ENCODE measurements at places on chromosomes 16 and 17. TPM values are rescaled to one million over a fixed set of nuclear protein-coding genes. Genes with fewer than 3 reads are reported as not detected.

The CARD14 gene
- not detected for total RNA-seq

The C1QTNF8 gene
- total RNA-seq = 0.15 TPM

The ZG16B gene
- not detected for total RNA-seq

The MMP25 gene
- 5.9 TPM for total RNA-seq

The TP53TG3B gene
- total RNA-seq = not detected

The WNT9B gene
- total RNA-seq = 0.33 TPM

The HSDL1 gene
- total RNA-seq = 63.7 TPM

The MT1A gene
- total RNA-seq = not detected

The PRR29 gene
- 2.1 TPM for total RNA-seq

The MT1E gene
- total RNA-seq = not detected

The MYH2 gene
- not detected for total RNA-seq

The METRNL gene
- 6.6 TPM for total RNA-seq

The NPIPB13 gene
- total RNA-seq = 18.3 TPM

GRCh38 chr17:30939051-30939689, 17.4 kb downstream of the ADAP2 start:
- H3K4me1 ChIP-seq = no peaks in the 10 kb centered on the region
- H3K27ac ChIP-seq = no peak overlapping the region
- no peak for DNase-seq
- H3K36me3 ChIP-seq = no peaks in the 10 kb centered on the region
- H3K4me3 ChIP-seq = no peak overlapping the region

DNA sequence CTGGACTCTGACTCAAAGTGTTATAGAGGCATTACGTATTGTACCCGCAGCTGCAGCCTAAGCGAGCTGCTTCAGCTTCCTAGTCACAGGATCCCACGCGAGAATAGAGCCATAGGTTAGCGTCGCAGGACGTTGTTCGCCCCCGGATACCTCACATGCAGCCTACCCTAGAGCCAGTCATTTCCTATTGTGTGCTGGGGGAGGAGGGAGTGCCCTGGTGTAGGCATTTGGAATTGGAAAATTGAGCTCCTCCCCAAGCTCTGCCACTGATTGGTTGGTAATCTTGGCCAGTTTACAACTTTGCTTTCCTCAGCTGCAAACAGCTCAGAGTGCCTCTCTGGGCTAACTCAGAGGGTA, 530 bp downstream of the NAA60 start:
- peak overlapping the region; percentile 97 for H3K4me3 ChIP-seq
- H3K36me3 ChIP-seq = peaks cover 22% of the 10 kb centered on the region
- no peaks in the 10 kb centered on the region for H3K27me3 ChIP-seq
- no peaks in the 10 kb centered on the region for H3K4me1 ChIP-seq
- peak overlapping the region; percentile 64 for H3K27ac ChIP-seq

GRCh38 chr16:3171855-3172593, 16.0 kb upstream of the OR1F1 start:
- peaks cover 89% of the 10 kb centered on the region for H3K27me3 ChIP-seq
- H3K4me1 ChIP-seq = peaks cover 2% of the 10 kb centered on the region
- DNase-seq = peak; percentile 92
- H3K36me3 ChIP-seq = no peaks in the 10 kb centered on the region
- no peak overlapping the region for H3K27ac ChIP-seq
- H3K4me3 ChIP-seq = peak overlapping the region; percentile 71

- no peaks in the 10 kb centered on the region for H3K36me3 ChIP-seq
- H3K27ac ChIP-seq = peak overlapping the region; percentile 4
- H3K4me1 ChIP-seq = no peaks in the 10 kb centered on the region
- no peak overlapping the region for H3K4me3 ChIP-seq
- no peak for DNase-seq
These were observed 94.7 kb upstream of the SDK2 start for GRCh38 chr17:73738751-73739575.

- no peaks in the 10 kb centered on the region for H3K27me3 ChIP-seq
- no peaks in the 10 kb centered on the region for H3K4me1 ChIP-seq
- H3K27ac ChIP-seq = no peak overlapping the region
These were observed 137.2 kb downstream of the AHSP start for GRCh38 chr16:31664683-31665482.

DNA sequence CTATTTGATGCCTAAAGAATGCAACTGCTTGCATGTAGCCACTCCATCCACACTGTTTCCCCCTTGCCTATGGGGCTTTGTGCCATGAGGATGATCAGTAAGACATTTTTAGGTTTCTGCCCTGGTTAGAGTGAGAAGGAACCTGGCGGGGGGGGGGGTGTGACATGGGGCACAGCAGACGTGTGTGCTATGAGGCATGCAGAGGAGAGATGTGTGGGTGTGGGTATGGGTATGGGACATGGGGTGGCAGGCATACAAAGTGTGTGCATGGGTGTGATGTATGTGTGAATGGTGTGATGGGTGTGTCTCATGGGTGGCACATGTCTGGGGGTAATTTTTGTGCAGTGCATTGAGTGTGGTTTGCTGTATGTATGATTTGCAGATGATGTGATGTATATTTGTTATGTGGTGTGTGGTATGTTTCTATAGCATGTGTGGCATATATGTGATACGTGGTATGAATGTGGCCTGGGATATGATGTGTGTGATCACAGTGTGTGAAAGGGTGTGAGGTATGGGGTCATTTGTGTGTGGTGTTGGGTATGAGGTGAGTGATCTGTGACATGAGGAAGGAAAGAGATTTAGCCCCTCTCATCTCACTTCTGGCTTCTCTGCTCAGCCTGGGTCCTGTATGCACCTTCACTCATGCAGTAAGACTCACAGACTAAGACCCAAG, 14.9 kb downstream of the CCDC182 start:
- H3K4me3 ChIP-seq = no peak overlapping the region
- no peak for DNase-seq
- no peak overlapping the region for H3K27ac ChIP-seq
- H3K4me1 ChIP-seq = no peaks in the 10 kb centered on the region
- H3K27me3 ChIP-seq = no peaks in the 10 kb centered on the region

DNA sequence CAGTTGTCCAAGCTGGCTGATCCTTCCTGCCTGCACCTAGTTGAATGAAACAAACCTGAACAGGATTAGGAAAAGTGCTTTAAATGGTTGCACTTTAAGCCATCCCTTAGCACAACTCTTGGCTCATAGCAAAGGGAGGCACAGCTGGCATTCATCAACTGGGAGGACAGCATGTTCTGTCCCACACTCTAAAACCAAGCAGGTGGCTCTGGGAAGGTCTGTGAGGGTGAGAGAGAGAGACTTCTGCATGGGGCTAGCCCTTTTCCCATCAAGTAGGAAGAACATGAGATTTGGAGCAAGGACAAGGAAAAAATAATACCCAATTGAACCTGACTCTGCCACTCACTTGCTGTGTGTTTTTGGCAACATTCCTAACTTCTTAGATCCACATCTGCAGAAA, 140.9 kb upstream of the CCL2 start:
- no peaks in the 10 kb centered on the region for H3K36me3 ChIP-seq
- no peak overlapping the region for H3K27ac ChIP-seq
- DNase-seq = no peak
- peaks cover 8% of the 10 kb centered on the region for H3K4me1 ChIP-seq

DNA sequence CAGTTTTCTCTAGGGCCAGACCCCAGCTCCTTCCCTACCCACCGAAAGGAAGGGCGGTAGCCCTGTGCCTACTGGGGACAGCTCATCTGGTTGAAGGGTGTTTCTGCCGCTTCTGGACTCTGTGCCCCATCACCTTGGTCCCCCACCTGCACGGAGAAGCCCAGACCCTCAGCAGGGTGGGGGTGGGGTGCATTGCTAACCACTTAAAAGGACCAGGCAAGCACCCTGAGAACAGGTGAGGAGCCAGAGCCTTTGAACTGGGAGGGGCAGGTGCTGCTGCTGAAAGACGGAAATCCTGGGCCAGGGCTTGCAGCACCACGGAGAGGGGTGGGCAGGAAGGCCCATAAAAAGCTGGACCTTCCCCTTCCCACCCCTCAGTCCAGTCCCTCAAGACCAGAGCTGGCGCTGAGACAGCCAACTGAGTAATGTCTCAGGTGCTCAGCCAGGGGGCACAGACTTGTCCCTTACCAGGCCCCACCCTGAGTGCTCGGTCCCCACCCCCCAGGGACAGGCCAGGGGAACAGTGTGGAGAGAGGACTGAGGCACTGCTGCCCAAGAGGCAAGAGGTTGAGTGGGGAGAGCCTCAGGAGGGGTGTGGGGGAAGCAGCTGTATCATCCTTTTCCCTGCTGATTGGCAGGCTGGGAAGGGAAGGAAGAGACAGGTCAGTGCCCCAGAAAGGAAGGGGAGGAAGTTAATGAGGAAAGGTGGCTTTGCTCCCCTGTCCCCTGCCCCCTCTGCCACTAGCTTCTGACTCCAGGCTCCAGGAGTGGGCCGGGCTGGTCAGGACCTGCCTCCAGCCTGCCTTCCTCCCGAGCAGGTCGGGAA, 10.9 kb upstream of the SP2 start:
- H3K27me3 ChIP-seq = no peaks in the 10 kb centered on the region
- no peaks in the 10 kb centered on the region for H3K36me3 ChIP-seq
- H3K27ac ChIP-seq = no peak overlapping the region
- no peak overlapping the region for H3K4me3 ChIP-seq

GRCh38 chr17:12512694-12513355, 152.9 kb upstream of the MYOCD start:
- no peak overlapping the region for H3K4me3 ChIP-seq
- no peaks in the 10 kb centered on the region for H3K27me3 ChIP-seq
- no peaks in the 10 kb centered on the region for H3K36me3 ChIP-seq
- H3K4me1 ChIP-seq = no peaks in the 10 kb centered on the region

DNA sequence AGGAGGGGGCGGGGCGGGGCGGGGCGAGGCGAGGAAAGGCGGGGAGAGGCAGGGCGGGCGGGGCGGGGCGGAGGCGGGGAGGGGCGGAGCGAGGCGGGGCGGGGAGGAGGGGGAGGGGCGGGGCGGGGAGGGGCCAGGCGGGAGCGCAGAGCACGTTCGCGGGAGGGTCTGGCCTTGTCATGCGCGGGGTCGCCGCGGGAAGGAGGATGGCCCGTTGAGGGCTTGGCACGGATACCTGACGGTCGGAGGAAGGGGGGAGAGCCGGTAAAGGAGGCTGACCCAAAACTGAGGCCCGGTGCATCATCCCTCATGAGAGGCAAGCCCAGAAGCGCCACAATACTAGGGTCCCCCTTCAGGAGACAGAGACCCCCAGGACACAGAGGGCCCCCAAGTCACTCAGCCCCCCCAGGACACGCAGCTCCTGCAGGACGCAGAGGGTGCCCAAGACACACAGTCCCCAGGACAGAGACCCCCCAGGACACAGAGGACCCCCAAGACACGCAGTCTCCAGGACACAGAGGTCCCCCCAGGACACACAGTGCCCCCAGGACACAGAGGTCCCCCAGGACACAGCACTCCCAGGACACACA, 593 bp upstream of the WDR45B start:
- no peak overlapping the region for H3K4me3 ChIP-seq
- no peaks in the 10 kb centered on the region for H3K27me3 ChIP-seq
- H3K36me3 ChIP-seq = peaks cover 13% of the 10 kb centered on the region
- H3K27ac ChIP-seq = peak overlapping the region; percentile 29
- H3K4me1 ChIP-seq = no peaks in the 10 kb centered on the region

DNA sequence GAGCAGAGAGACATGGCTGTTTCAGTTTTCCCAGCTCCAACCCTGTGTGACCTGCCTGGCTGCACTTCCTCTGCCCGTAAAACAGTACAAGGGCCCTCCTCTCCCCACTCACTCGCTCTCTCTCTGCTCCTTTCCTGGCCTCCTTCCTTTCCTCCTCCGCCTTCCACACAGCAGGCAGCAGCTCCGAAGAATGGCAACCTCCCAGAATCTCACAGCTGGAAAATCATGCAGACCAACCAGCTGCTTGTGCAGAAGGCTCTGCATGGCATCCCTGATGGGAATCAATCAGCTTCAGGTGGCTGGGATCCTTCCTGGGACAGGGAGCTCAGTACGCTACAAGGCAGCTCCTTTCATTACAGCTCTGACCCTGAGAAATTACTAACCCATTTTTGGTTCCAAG, 27.4 kb downstream of the TMEM132E start:
- peaks cover 19% of the 10 kb centered on the region for H3K4me1 ChIP-seq
- no peak overlapping the region for H3K4me3 ChIP-seq
- H3K27ac ChIP-seq = no peak overlapping the region
- H3K36me3 ChIP-seq = no peaks in the 10 kb centered on the region

GRCh38 chr17:72376526-72377345, 255.9 kb downstream of the SOX9 start:
- DNase-seq = no peak
- no peak overlapping the region for H3K27ac ChIP-seq
- peaks cover 3% of the 10 kb centered on the region for H3K4me1 ChIP-seq
- H3K4me3 ChIP-seq = no peak overlapping the region
- peaks cover 16% of the 10 kb centered on the region for H3K27me3 ChIP-seq
- no peaks in the 10 kb centered on the region for H3K36me3 ChIP-seq

DNA sequence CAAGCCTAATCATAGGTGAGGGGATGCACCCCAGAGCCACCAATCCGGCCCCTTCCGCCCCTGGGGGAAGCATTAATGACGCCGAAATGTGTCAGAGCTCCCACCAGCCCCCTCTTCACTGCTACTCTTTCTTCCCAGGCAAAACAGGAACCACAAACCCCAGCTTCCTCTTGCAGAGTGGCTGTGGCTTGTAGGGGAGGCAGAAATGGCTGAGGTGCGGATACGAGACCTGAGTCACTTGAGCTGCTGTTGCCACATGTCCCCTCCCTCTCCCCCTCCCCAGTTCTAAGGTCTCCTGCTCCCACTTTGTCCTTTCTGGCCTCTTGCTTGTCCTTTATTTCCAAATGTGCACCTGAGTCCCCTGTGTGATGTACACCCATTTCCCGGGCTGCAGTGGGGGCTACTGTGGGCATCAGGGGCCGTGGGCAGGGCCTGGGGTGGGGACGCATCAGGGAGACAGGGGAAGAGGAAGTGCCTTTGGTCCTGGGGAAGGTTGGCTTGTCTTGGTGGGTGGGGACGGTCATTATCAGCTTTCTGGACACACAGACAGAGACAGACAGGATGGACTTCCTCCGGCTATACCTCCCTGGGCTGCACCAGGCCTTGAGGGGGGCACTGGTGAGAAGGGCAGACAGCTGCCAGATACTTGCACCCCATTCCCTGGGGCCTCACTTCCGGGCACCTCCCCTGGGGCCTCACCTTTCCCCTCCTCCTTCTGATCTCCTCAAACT, at the start of gene APOBR:
APOBR (plus strand) TSS at position 523 of the 731 bp plus-strand sequence; CDS start at position 562, 39 bp downstream.
- no peak for DNase-seq
- no peaks in the 10 kb centered on the region for H3K4me1 ChIP-seq
- H3K36me3 ChIP-seq = no peaks in the 10 kb centered on the region
- H3K27ac ChIP-seq = no peak within 1 kb of the TSS

- no peaks in the 10 kb centered on the region for H3K27me3 ChIP-seq
- peak overlapping the region; percentile 85 for H3K27ac ChIP-seq
- H3K4me1 ChIP-seq = peaks cover 3% of the 10 kb centered on the region
These were observed 17.2 kb upstream of the WSB1 start for GRCh38 chr17:27276653-27277156.

- H3K4me3 ChIP-seq = no peak overlapping the region
- no peaks in the 10 kb centered on the region for H3K27me3 ChIP-seq
- no peak overlapping the region for H3K27ac ChIP-seq
- H3K36me3 ChIP-seq = no peaks in the 10 kb centered on the region
- peaks cover 13% of the 10 kb centered on the region for H3K4me1 ChIP-seq
These were observed 19.8 kb upstream of the MAP3K14 start for GRCh38 chr17:45336390-45337182.
